Pons (tissue), 1 donor: ENCODE measurements at places on chromosomes 5 and 9.

- no peak for DNase-seq
These were observed 5.8 kb downstream of the NOXA1 start for GRCh38 chr9:137428841-137429545.

DNA sequence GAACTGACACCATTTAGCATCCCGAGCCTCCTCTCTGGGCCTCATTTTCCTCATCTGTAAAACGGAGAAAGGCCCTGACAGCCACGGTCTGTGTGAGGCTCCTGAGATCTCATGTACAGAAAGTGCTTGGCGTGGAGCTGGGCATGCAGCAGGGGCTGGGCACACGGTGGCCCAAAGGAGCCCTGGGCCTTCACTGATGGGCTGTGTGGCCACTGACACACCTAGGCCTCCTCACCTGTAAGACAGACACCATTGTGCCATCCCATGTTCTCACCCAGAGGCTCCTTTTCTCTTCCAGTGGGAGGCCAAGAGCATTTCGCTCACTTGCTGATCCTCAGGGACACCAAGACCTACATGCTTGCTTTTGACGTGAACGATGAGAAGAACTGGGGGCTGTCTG is 1.6 kb downstream of the ORM1 start:
- DNase-seq, result no peak

DNA sequence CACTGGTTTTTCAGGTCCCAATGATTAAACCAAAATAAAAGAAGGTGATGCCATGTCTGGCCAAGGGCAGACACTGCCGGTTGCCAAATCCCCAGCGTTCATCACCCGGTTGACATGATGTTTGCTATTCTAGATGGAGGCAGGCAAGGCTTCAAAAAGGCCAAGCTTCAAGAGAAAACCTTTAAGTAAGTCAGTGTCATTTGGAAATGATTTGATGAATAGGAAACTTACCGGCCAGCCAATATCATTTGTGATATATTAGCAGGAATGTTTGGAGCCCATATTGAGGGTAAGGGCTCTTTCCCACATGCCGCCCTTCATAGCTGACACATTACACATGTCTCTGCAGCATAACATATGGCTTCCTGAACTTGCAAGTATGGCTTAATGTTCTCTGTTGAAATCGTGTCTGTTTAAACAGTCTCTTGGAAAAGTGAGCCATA is 89.5 kb upstream of the TTC23L start:
- DNase-seq, result no peak

DNA sequence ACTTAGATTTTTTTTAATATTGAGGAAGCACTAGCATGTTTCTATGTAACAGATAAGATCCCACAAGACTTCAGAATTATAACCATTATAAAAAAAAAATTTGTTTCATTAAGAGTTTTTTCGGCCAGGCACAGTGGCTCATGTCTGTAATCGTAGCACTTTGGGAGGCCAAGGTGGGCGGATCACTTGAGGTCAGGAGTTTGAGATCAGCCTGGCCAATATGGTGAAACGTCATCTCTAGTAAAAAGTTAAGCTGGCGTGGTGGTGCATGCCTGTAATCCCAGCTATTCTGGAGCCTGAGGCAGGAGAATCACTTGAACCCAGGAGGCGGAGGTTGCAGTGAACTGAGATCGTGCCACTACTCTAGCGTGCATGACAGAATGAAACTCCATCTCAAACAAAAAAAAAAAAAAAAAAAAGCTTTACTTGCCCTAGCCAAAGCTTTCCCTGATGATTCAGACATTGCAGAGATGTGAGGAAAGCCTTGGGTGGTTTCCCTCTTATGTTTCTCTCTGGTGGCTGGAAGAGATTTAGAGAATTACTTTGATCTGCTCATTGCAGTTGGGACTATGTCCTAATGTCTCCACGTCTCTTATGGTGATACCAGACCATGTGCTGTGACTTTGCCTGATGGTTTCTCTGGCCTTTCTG is 65.4 kb downstream of the EGFLAM start:
- no peak for DNase-seq

DNA sequence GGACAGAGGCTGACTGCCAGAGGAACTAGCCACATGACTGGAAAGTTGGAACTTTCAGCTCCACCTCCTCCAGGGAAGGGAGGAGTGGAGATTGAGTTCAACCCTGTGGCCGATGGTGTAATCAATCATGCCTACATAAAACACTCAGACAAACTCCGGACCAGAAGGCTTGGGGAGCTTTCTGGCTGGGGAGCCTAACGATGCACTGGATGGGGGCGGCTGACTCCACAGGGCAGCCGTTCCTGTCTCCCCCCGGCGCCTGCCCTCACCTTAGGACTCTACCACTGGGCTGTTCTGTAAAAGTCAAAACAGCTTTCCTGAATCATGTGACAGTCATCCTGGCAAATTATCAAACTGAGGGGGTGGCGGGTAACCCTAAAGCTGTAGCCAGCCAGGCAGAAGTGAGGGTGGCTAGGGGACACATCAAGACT is 58.0 kb downstream of the GOLM1 start:
- no peak for DNase-seq

DNA sequence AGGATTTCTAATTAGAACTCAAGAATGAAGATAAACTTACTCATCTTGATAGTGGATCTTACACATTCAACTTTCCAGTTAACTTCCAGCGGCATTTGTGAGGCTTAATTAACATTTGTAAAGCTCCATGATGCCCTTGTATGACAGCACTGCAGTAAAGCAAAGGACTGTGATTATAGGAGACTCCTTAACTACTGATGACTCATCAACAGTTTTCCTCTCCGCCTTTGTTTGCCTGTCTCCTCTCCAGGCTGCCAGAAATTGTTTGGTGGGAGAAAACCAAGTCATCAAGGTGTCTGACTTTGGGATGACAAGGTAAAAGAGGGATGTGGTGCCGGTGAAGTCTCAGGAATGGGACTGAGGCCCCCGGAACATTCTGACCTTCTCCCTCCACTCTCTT is 20.4 kb upstream of the CYFIP2 start:
- no peak for DNase-seq

DNA sequence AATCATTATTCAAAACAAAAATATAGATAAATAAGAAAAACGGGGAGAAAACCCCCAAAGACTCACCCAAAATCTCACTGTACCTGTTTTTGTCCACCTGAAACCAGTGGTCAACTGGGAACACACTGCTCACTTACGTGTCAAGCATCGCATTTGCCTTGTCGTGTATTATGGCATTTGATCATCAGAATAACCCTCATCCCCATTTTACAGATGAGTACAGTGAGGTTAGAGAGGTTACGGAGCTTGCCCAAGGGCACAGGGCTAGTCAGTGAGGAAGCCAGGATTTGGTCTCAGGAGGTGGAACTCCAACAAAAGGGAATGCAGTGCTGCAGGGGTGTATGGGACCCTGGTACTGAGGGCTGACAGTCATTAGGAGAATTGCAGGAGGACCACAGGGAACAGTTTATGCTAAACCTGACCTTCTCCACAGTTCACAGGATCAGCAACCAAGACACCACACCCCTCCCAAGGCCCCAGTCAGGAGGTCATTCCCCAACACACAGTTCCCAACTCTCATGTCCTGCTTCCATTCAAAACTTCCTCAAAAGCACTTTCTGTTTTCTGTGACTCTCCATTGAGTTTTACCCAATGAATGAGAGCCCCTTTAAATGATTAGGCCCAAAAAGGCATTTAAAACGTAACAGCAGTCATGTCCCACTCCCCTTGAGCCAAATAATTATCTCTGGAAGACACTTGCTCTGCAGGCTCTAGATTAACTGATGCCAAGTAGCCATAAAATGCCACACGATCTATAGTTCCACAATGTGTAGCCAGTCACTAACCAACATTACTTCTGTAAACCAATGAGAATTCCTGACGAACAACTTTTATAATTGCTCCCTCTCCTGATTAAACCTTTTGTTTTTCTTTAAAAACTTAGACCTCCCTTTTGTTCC is 50.8 kb downstream of the CTSL start:
- no peak for DNase-seq

GRCh38 chr5:20678386-20678785 is 690.4 kb upstream of the CDH18 start:
- DNase-seq, result no peak

DNA sequence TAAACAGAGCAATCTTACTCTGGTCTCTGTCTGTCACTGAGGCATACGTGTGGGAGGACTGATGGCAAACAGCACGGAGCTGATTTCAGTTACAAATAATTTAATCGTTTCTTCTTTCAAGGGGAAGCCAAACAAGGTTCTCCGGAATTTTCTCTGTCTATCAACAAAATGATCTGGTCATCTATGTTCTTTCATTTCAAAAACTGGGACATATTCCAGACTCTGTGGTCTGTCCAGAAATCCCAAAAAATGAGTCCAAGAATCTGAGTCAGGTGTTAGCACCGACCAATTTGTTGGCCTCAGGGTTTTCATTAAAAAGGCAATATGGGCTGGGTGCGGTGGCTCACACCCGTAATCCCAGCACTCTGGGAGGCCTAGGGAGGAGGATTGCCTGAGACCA is 69.9 kb upstream of the ZNF608 start:
- no peak for DNase-seq

GRCh38 chr5:167853421-167853820 is 438.0 kb upstream of the WWC1 start:
- DNase-seq, result no peak

DNA sequence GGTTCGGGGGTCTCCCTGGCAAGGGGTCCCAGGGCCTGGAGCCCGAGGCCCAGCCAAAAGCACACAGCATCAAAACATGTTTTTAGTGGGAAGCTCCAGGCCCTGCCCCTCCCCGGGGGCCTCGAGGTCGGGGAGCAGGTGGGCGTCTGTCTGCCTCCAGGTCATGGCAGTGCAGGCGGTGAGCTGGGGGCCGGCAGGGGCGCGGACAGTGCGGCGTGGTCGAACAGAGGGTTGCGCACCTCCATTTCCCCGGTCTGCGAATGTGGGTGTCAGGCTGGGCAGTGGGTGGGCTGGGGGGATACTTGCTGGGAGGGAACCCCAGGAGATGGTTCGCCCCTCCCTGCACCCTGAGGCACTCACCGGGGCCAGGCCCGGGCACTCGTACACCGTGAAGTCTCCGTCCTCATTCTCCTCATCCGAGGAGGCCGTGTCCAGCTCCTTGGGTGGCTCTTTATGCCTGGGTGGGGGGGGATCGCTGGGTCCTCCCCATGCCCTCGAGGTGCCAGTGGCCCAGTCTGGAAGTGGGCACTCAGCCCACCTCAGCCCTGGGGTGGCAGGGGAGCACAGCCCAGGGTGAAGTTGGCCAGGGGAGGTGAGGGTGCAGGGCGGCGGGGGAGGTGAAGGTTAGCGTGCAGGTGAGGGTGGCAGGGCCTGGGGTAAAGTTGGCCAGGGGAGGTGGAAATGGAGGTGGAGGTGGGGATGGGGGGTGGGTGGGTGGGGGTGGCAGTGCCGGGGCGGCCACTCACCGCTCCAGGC is 6.2 kb downstream of the NPDC1 start:
- no peak for DNase-seq
